ENCODE measurements at places on chromosomes 12 and 14.

- DNase-seq: no peak
These were observed 3.9 kb upstream of the GPR84 start for GRCh38 chr12:54368025-54368708.

DNA sequence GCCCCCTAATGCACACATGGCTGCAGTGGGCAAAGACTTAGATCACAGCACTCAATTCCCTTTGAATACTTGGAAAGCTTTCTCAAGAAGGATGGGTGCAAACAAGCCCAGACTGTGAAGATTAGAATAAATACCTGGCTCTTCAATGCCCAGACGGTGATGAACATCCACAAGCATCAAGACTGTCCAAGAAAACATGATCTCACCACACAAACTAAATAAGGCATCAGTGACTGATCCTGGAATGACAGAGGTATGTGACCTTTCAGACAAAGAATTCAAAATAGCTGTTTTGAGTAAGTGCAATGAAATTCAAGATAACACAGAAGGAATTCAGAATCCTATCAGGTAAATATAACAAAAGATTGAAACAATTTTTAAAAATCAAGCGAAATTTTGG, 43.8 kb upstream of the ZDHHC17 start:
- no peak for DNase-seq

DNA sequence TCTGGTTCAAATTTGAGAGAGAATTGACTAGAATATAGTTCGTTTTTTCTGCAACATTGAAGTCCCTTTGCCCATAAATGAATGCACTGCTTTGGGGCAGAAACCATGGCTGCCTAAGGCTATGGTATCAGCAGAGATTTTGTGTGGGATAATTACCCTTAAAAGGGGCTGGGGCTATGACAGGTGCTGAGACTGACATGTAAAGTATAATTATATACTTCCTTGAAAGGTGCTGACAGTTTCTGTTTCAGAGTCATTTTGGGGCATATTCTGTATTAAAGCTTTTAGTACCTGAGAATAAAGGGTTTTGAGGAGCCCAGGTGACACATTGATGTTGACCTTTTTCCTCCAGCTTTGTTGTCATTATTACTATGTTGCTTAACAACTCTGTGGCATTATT, 150.3 kb upstream of the PTPRQ start:
- DNase-seq: no peak

DNA sequence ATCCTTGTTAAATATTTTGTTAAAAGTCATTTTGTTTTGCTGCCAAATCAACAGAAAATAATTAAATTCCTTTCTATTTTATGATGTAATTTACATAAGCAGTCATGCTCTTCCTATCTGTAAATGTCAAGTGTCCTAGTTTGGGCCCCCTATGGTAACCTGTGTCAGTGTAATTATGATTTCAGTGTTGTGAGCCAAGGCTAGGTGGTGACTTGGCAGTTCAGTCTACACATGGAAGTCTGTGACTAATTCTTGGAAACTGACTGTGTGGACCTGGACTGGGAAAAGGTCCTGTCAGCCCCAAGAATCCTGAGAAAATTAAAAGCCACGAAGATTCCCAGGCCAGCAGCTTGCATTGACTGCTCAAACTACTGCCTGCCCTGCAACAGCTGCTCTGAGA, 371.0 kb downstream of the FUT8 start:
- no peak for DNase-seq
